Renal pelvis (tissue), 12 donors: ENCODE measurements at places on chromosomes 6 and 20.

- no peak for DNase-seq
Observed at GRCh38 chr6:15375018-15375417, 129.1 kb downstream of the JARID2 start.

DNA sequence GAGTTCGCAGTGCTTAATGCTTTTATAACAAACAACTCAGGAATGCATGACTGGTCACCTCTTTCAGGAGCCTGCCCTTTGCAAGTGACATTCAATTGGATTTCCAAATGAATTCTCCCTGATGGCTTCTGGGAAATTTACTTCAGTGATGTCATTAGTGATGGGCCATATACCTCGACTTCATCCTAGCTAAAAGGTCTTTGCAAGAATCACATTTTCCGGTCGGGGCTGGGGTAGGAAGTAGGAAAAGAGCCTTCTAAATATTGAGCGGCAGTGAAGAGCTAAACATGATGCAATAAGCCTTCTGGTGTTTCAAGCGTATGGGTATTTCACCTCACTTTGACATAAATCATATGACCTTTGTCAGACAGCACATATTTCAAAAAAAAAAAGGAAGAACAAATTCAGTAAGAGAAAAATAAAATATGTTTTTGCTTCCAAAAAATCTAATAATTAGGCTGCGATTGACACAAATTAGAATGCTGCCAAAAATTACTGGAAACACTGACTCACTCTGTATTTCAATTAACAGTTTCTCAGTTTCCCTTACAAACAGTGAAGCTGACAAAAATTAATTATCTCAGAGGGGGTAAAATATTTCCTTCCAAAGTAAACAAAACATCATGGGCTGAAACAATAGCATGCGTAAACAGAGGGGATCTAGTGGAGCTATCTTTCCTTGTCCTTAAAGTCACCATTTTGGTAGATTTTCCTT, 39.8 kb downstream of the ADTRP start:
- peak; percentile 65 for DNase-seq

- DNase-seq = no peak
Observed at GRCh38 chr20:17943343-17943742, 25.3 kb downstream of the SNX5 start.

DNA sequence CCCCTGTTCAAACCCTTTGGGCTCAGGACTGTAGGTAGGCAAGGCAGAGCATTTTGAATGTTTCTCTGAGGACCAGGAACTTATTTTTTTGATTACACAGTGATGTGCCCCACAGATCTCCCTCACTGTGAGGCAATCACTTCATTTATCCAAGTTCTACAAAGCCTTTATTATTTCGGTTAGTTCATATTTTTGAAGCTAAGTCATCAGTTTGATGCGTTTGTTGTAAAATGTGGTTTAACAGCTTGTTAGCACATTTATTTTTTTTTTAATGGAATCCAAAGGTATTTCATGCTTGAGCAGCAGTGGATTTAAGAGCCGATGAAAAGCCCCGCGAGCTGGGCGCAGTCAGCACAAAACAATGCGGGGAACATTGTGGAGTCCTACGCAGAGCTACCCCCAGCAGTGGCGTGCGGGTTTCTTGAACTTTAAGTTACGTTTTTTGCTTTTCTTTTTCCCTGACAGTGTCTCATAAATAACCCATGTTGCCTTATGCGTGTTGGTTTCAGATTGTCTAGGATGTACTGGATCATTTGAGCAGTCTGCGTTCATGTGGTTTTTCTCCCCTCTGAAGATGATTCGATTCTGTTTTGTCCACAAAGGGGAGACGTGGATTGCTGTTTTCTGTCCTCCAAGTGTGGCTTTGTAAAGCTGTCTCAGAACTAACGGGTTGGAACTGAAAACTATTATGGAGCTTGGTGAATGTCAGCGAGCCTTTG, 233.6 kb upstream of the BMP2 start:
- DNase-seq = peak; percentile 38

GRCh38 chr6:169428532-169428931, 174.9 kb upstream of the THBS2 start:
- peak; percentile 41 for DNase-seq

- DNase-seq = no peak
Observed at GRCh38 chr6:21827425-21828202, 234.1 kb downstream of the SOX4 start.
